RWPE2 (cell line): ENCODE measurements at places on chromosomes 3 and 15.

DNA sequence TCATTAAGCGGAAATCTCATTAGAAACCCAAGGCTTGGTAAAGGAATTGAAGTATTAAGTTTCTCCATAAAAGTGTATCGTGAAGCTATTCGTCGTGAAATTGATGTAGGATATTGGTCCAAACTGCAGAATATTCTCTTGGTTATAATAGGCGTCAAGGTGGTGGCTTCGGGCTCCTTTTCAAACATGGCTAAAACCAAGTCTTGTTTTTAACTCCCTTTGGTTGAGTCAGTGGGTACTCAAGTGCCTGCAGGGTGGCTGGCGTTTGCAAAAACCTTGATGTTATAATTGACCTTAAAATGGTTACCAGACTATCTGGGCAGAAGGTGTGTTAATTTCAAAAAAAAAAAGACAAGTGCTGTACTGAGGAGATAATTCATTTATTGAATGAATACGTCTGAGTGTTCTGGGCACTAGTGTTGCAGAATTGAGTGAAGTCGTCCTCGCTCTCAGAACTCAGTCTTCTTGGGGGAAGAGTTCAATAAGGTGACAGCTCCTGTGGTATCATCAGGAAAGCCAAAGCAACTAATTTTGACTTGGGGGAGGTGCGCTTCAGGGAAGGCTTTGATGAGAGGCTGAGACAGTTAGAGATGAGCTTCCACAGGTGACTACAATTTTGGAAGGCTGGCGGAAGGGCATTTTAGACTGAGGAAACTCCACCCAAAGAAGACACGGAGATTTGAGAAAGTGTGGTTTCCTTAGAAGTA, 1.5 kb downstream of the UBE2Q2 start:
- no peak for DNase-seq

GRCh38 chr15:85374831-85375230, 5.6 kb upstream of the AKAP13 start:
- DNase-seq, result no peak

- no peak for DNase-seq
Observed at GRCh38 chr3:51729042-51729633, 22.3 kb downstream of the GRM2 start.

DNA sequence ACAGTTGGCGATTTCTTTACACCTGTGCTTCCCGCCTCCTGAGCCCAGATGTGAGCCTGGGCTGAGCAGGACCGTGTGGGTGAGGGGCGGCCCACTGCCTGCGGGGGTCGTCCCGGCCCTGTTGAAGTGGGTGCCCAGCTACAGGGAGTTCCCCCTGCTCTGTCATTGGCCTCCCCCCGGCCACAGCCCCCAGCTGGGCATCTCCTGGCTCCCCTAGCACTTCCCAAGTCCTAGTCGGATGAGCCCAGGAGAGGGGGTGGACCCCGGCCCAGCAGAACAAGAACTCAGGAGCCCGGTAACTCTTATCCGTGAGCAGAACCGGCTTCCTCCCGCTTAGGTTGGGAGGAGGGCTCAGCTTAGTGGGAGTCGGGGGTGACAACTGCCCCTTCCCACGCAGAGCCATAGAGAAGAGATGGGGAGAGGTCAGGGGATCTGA, 757 bp downstream of the PAQR5 start:
- DNase-seq, result peak; percentile 56

GRCh38 chr3:169179722-169180121, 483.8 kb downstream of the MECOM start:
- no peak for DNase-seq

DNA sequence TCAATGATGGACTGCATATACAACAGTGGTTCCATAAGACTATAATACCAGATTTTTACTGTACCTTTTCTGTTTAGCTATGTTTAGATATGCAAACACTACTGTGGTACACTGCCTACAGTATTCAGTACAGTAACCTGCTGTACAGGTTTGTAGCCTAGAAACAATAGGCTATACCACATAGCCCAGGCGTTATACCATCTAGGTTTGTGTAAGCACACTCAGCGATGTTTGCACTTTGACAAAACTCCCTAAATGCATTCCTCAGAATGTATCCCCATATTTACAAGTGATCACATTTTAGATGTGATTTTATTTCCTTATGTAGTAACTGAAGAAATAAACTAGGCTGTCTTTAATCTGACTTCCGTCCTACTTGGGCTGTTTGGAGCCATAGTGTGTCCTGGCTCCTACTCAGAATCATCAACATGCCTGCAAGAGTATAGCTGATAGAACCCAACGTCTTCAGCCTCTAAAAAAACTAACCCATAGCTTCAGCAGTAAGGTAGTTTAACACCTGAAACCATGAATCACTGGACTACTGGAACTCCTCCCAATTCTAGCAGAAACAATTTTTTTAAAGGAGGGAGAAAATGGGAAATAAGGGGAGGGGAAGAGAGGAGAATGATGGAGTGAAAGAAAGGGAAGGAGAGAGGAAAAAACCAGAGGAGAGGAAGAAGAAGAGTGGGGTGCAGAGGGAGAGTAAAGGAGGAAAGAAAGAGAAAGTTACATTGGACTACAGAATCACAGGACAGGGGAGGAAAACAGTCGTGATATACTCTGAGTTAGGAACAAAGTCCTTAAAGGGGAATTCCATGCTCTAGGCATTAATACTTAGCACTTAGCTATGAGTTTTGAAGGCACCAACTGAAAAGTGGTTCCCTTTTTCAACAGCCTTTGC, 67.7 kb upstream of the PLXND1 start:
- DNase-seq, result no peak

- DNase-seq, result no peak
Observed at GRCh38 chr15:42118650-42119445, 24.5 kb upstream of the PLA2G4D start.

- DNase-seq, result no peak
Observed at GRCh38 chr3:166190360-166190759, 353.1 kb upstream of the BCHE start.

- DNase-seq, result no peak
Observed at GRCh38 chr15:85100186-85100937, 118.7 kb downstream of the PDE8A start.

DNA sequence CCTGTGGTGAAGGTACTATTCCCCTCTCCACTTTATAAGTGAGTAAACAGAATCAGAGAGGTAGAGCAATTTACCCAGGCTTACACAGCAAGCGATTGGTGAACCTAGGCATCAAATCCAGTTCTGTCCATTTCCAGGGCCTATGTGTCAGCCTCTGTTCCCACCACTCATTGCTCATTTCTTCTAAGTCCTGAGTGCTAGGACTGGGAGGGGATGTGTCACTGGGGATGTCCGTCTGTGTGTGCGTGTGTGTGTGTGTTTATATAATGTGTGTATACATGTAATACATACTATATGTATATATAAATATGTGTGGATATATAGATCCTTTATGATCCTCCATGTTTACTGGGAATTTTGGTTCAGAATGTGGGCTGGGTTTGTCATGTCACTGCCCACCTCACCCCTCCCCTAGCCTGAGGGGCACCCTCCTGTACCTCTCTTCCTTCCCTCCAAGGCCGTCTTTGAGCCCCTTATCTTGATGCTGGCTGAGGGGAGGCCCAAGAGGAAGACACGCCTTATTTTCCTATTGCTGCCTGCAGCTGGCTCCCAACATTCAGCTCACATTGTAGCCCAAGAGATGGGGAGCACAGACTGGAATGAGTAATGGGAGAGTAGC, 2.1 kb downstream of the TMEM43 start:
- DNase-seq, result no peak

DNA sequence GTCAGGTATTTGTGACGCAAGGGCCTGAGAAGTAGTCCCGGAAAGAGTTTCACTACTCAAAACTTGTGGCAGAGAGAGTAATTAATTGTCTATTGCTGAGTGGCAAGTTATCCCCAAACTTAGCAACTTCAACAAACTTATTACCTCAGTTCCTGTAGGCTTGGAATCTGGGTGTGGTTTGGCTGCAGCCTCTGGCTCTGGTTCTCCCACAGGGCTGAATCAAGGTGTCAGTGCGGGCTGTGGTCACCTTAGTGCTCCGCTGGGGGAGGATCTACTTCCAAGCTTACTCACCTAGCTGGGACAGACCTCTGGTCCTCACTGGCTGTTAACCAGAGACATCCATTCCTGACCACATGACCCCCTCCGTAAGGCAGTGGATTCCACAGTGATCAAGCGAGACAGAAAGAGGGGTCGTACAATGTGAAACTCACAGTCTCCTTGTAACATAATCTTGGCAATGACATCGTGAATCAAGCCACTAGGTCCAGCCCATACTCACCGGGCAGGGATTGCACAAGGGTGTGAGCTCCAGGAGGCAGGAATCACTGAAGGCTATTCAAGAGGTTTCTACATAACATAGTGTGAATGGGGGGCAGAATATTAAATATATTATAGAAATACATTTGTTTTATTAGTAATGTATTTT, 138.3 kb downstream of the RYR3 start:
- DNase-seq, result no peak

- DNase-seq, result no peak
Observed at GRCh38 chr3:3860235-3860634, 61.0 kb downstream of the LRRN1 start.

- peak; percentile 34 for DNase-seq
Observed at GRCh38 chr3:127052121-127052561, 69.2 kb downstream of the PLXNA1 start.

GRCh38 chr3:139794469-139795265, 116.9 kb upstream of the NMNAT3 start:
- DNase-seq, result no peak
